ENCODE measurements at places on chromosomes 4 and X.
A peak's percentile ranks its signal among the peaks of the same experiment; 100 is the strongest.

DNA sequence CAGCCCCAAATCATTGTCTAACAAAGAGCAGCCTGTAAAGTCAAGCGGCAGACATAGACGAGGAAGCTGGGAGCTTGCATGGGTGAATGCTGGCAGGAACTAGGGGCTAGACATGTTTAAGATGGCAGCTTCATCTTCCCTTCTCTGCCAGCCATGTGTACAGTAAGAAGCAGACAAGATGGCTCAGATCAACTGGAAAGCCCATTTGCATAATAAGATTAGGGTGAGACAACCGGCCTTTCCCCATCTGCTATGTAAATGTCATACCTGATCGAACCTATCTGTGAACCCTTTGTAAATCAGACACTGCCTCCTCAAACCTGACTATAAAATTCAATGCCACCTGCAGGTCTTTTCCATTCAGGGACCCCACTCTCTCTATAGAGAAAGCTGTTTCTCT, 22.8 kb upstream of the HADH start:
- DNase-seq: no peak

- DNase-seq: no peak
Observed at GRCh38 chr4:177511611-177512010, 69.4 kb upstream of the AGA start.

DNA sequence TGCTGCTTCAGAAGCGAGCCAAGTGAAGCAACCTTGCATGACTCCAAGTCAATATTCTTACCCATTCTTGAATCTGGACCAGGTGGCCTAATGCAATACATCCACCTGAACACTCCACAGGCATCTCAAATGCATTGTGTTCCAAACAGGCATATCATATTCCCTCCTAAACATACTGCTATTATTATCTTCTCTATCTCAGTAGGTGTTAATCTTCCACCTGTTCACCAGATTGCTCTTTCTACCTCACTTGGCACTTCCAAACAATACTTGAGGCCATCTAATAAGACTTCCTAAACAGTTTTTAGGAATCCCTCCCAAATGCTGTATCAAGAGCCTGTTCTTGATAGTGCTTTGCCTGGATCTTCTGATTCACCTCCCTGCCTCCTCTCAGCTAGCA, 90.7 kb downstream of the GPRIN3 start:
- DNase-seq: no peak

DNA sequence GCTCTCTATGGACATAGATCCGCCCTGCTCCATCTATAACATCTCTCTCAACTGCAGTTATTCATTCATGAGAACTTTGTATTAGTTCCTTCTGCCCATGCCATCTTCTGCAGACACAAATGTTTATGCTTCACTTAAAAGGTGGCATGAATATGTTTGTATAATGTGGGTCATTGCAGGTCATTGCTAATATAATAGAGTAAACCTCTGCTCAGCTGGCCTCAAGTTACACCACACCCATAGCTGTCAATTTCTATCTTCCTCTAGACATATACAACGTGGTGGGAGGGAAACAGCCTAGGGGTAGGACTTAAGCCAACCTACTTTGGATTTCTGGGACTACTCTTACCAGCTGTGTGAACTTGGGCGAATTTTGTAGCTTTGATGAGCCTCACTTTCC, 129.8 kb downstream of the ATXN3L start:
- DNase-seq: no peak

- no peak for DNase-seq
Observed at GRCh38 chr4:95038791-95039190, 281.0 kb downstream of the BMPR1B start.

DNA sequence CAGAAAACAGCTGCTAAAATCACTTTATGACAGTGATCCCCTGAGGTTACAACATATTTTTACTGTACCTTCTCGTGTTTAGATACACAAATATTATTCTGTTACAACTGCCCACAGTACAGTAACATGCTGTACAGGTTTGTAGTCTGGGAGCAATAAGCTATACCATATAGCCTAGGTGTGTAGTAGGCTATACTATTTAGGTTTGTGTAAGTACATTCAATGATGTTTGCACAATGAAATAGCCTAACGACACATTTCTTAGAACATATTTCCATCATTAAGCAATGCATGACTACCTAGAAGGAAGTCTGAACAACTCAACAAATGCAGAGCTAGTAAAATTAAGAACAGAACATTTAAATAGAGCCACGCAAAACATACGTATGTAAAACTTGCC, 112.7 kb downstream of the ZAR1 start:
- DNase-seq: no peak

GRCh38 chr4:46931981-46932380, 22.9 kb upstream of the COX7B2 start:
- no peak for DNase-seq

GRCh38 chr4:41865981-41866798, 69.0 kb upstream of the TMEM33 start:
- DNase-seq: no peak

DNA sequence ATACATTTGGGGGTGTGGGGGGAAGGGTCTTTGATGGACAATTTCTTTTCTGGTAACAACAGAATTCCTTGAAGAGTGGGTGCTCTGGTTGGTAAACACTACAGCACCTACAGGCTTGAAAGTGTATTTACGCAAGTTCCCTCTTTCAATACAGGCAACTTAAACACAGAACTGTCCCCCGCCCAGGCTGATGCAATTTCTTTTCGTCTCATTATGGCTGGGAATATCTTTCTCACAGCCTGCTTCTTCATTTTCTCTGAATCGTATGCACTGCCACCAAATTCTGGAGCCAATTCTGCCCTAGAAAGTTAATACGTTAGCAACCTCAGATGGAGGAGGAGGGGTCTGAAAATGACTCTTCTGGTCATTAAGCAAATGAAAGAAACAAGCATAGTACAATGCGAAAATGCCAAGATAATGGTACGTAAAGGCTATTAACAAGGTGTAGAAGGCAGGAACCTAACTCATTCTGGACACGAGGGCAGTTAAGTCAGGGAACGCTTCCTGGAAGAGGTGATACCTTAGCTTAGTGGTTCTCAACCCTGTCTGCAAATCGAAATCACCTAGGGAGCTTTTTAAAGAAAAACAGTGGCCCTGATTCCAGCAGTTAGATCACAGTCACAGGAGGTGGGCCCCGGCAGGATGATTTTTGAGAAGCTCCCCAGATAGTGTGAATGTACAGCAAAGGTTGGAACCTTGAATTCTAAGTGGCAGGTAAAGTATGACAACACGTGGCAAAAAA, 1.0 kb downstream of the AGA start:
- DNase-seq: no peak

GRCh38 chrX:70439016-70439415, 5.6 kb upstream of the DLG3 start:
- peak; percentile 37 for DNase-seq

DNA sequence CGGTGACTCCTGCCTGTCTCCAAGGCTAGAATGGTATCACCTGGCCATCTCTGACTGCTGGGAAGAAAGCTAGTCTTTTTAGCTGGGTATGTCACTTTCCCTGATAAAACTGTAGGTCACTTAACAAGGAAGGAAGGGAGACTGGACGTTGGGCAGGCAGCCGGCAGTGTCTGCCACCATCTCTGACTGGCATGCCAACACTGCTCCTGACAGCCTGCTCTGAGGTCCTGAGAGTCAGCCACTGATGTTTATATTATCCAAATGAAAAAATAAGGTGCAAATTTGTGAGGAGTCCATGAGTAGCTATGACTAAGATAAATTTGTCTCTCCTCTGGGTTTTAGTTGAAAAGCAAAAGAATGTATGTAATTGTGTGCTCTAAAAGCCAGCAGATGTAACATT, 77.2 kb downstream of the SNX25 start:
- DNase-seq: no peak

- peak; percentile 69 for DNase-seq
Observed at GRCh38 chrX:12984603-12985319, 9.9 kb downstream of the TMSB4X start.

DNA sequence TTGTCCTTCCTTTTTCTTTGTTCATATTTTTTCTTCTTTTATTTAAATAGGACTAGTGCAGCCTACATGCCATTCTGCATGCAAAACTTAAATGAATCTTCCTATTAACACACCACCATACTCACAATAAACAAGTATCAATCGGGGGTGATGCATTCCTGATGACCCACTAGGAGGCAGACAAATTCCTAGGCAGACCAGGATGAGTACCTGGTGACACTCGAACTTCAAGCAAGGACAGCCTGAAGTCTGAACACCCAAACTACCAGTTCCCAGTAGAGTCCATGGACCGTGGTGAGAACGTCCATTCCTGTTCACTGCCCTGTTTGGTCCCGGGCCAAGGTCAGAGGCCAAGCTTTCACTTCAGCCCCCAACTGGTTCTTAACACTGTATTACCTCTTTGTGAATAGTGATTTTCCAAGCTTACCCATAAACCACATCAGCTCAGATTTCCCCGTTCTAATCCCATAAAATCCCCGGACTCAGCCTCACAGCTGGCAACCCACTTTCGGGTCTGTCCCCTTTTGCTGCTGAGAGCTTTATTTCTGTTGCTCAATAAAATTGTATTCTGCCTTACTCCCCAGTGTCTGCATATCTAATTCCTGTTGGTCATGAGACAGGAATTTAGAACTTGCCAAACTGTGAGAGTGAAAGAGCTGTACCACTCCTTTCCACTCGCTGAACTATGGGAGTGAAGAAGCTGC, 1286.6 kb downstream of the FSTL5 start:
- no peak for DNase-seq

DNA sequence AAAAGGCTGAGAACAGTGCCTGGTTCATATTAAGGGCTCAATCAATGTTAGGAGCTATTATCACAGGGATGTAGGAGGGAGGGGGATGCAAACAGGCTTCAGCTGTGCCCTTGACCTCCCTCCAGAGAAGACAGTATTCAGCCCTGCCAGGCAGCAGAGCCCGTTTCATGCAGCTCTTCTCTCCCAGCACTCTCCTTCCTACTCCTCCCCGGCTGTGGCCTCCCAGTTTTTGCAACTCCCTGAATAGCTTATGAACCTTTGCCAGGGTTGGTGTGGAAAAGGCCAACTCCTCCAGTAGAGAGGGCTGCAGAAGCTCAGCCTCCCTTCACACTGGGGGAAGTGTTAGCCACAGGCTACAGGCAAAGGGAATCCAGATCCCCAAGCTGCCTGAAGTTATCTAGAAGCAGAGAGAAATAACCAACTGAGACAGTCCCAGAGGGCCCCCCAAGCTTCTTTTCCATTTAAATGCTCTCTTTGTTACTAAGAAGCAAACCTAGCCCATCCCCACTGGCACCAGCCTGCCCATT, 31.7 kb upstream of the APLN start:
- DNase-seq: no peak

DNA sequence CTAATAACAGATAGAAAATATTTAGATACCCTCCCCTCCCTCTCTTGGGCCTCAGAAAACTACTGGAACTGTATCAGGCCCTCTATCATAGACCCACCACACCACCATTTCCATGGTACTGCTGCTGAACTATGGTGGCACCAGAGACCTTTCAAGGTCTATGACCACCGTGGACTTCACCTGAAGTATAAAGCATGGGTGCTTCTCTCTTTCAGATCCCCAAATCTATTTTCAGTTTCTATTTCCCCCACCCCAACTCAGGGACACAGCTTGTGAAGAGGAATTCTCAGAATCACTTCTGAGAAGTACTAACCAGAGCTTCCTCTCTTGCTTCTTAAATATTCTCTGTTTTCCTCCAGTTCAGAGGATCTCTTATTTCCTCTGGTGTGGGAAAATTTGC, 840.8 kb upstream of the HTR2C start:
- DNase-seq: no peak

DNA sequence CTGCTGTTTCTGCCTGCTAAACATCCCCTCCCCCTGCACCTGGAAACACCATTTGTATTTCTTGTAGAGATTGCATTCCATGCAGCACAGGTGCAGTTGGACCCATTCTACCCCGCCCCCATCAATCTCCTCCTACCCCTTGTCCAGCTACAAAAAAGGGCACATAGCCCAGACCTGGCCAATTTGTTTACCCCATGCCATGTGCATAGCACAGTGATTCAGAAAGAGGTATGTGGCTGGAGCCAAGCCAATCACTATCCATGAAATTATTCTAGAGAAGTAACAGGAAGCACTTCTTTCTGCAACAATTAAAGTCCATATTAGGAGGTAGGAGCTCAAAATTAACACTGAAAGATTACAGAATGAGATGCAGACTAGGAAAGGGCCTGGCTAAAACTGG, 20.2 kb upstream of the TMEM184C start:
- no peak for DNase-seq

- no peak for DNase-seq
Observed at GRCh38 chrX:133638285-133638684, 223.0 kb upstream of the GPC4 start.

GRCh38 chr4:155908187-155909139, 5.0 kb downstream of the TDO2 start:
- no peak for DNase-seq

GRCh38 chr4:137623013-137623412, 90.7 kb upstream of the PCDH18 start:
- no peak for DNase-seq

GRCh38 chr4:170651786-170652185, 562.0 kb upstream of the AADAT start:
- no peak for DNase-seq

DNA sequence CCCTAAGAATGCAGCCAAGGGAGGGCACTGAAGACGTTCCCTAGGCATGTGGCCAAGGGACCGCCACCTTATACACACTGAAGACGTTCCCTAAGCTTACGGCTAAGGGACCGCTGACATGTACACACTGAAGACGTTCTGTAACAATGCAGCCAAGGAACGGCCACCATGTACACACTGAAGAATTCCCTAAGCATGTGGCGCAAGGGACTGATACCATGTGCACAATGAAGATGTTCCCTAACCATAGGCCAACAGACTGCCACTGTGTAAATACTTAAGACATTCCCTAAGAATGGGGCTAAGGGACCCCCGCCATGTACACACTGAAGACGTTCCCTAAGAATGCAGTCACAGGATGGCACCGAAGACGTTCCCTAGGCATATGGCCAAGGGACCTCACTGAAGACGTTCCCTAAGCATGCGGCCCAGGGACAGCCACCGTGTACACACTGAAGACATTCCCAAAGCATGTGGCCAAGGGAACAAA, 36.1 kb downstream of the DHRSX start:
- DNase-seq: no peak

GRCh38 chr4:123398066-123398852, 1.7 kb downstream of the SPRY1 start:
- DNase-seq: peak; percentile 20

DNA sequence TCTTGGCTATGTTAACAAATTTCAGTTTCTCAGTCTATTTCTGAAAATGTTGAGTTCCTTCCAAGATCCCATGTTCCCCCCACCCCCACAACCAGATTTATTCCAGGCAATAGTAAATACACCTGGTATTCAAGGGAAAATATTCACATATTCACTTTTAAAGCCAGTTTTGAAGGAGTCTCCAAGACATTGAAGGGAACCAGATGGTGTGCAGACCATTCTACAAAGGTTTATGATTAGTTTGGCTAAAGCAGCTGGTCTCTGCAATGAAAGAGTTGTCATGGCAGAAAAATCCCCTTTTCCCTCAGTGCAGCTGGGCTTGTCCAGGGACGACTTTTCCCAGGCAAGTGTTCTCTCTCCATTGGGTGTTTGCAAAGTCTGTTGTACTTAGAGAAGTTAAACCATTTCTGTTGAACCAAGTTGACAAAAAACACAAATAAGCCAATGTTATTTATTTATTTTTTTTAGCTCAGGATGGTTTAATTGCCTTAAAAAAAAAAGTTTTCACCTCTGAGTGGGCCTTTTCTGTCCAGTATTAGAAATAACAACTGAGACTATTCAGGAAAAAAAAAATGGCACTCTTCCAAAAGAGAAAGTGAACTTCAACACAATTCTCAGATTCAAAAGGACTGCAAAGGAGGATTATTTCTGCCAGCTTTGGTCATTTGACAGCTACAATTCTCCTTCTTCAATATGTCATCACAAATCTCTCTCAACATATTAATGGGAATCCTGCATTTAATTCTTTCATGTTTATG, 410.6 kb downstream of the IL1RAPL1 start:
- DNase-seq: no peak

GRCh38 chr4:127686658-127687057, 43.5 kb upstream of the SLC25A31 start:
- no peak for DNase-seq

Data from T-helper 2 cell (primary cell).